GM12891 (cell line): ENCODE measurements at places on chromosomes 11 and 22.

- no peak for DNase-seq
Measured at GRCh38 chr22:29885610-29886009, 2.6 kb downstream of the MTMR3 start.

GRCh38 chr11:11253497-11253896 is 99.6 kb downstream of the CSNK2A3 start:
- DNase-seq, result no peak

GRCh38 chr11:45155627-45156180 is 9.3 kb downstream of the PRDM11 start:
- no peak for DNase-seq

DNA sequence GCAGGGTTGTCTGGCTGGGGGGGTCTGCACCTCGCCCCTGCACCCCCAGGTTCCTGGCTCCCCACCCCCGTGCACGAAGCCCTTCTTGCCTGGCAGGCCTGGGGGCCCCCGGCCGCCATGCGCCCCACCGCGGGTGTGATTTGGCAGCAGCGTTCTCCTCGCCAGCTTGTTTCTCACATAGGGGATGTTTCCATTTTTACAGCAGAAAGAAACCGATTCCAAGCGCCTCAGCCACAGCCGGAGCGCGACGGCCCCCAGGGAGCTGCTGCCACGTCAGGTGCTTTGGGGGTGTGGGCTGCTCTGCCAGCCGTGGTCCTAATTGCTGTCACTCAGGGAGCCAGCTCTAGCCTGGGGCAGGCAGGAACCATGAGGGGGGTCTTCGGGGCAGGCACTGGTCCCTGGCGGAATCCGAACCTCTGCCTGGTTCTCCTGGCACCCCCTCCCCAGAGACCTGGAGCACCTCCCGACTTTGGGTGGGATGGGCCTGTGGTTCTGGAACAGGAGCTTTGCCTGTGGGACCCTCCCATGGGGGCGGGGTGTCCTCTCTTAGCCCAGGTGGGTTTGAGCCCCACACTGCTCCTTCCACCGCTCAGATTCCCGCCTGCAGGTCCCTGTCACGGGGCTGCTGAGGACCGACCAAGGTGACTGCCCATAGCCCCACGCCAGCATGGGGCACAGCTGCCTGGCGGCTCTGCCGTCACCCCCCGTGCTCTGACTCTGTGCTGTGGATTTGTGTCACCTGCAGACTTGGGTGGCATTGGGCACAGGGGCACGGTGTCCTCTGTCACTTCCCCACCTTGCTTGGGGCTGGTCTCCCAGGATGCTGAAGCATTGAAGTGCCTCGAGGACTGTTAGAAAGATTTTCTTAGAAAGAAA is 54.0 kb downstream of the RTN4R start:
- no peak for DNase-seq

DNA sequence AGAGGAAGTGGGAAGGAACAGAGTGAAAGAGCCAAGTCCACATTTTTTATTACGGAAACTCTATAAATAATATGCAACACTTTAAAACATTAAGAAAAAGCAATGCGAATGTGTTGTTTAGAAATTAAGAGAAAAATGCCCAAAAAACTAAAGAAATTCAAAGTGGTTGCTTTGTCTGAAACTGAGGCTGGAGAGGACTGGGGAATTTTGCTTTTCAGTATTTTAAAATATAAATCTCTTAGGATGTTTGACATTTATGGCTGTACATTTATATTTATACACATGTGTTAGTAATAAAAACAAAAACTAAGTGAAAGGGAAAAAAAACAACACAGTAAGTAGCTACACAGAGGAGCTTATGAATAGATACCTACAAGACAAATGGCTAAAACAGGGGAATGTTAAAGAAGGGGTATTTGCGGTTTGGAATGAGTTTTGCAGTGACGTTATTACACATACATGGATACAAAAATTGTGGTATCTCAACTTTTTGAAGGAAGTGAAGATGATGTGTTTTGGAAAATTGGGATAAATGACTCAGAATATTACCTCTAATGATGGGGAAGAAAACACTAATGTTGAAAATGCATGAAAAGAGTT is 97.0 kb upstream of the DRD2 start:
- no peak for DNase-seq

GRCh38 chr22:37657590-37658132 is 862 bp upstream of the PDXP start:
- no peak for DNase-seq
